Osteocyte (in vitro differentiated cells): ENCODE measurements at places on chromosomes 13 and 19.

GRCh38 chr13:93244141-93244917 is 17.7 kb downstream of the GPC6 start:
- DNase-seq = no peak

DNA sequence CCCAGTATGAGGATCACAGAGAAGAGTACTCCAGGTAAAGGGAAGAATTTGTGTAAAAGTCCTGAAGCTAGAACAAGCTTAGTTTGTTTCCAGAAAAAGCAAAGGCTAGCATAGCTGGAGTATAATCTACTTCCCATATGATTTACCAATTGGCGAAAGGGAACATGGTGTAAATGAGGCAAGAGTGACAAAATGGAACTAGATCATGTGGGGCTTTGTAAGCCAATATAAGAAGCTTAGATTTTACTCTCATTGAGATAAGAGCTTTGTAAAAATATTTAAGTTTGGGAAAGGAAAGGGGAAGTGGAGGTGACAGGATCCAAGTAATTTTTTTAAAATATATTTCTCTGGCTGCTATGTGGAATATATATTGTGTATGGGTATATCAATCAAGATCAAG is 234.9 kb downstream of the KCTD12 start:
- DNase-seq = no peak

- no peak for DNase-seq
These were observed 3.2 kb downstream of the NAPA start for GRCh38 chr19:47511681-47512080.

DNA sequence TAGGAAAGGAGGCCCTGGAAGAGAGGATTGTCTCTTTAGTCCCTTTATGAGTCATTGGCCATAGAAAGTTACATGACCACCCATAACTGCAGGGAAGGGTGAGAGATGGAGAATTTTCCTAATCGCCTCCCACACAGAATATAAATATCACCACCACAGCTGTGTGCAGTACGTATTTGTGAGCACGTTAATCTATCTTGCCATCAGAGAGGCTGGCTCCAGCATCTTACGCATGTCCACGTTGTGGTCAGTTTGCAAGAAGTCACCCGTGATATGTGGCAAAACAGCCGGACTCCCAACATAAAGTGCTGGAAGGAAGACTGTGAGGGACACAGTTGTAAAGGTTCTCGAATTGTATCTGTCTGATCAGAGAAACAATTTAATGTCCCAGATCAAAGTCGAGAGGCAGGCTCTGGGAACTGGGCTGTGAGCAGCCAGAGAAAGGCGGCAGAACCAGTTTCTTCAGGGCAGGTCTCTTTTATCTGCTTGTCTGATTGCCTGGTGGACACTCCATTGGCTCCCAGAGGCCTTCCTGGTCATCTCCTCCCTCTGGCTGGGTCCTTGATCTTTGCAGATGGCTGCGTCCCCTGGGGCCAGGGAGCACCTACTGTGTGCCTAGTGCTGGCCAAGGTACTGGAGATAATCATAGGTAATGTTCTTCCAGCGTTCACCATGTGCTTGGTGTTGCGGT is 74.9 kb downstream of the SIPA1L3 start:
- DNase-seq = no peak

- no peak for DNase-seq
These were observed 524.7 kb downstream of the GPC5 start for GRCh38 chr13:91922969-91923592.

DNA sequence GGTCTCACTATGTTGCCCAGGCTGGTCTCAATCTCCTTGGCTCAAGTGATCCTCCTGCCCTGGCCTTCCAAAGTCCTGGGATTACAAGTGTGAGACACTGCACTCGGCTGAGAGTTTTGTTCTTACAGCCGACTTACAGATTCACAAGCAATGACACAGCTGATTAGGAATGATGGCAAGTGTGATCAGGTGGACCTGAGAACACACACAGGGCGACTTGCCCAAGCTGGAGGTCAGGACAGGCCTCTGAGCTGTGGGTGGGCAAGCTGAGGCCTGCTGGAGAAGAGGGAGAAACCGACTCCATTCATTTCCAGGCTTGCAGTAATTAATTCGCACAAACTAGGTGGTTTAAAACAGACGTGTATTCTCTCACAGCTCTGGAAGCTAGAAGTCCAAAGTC is 8.1 kb upstream of the ATG4D start:
- DNase-seq = no peak

GRCh38 chr13:109204252-109204651 is 574.8 kb downstream of the MYO16 start:
- DNase-seq = no peak

DNA sequence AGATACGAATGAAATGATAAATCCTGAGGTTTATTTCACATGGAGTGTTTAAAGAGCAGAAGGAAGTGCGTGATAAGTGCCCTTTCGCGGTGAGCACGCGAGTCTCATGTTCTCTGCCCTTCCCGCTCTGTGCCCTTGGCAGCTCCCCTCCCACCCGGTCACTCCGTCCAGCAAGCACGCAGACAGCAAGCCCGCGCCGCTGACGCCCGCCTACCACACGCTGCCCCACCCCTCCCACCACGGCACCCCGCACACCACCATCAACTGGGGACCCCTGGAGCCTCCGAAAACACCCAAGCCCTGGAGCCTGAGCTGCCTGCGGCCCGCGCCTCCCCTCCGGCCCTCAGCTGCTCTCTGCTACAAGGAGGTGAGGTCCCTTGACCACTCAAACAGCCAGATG is 37.4 kb upstream of the TEX29 start:
- DNase-seq = peak; percentile 79

- no peak for DNase-seq
These were observed 173.6 kb downstream of the NALCN start for GRCh38 chr13:101242720-101243119.

- DNase-seq = no peak
These were observed 102.0 kb downstream of the ZNF429 start for GRCh38 chr19:21607449-21607848.

- DNase-seq = no peak
These were observed 9.4 kb downstream of the PCDH20 start for GRCh38 chr13:61406275-61406674.

- no peak for DNase-seq
These were observed 57.3 kb downstream of the IFT88 start for GRCh38 chr13:20624213-20624612.

DNA sequence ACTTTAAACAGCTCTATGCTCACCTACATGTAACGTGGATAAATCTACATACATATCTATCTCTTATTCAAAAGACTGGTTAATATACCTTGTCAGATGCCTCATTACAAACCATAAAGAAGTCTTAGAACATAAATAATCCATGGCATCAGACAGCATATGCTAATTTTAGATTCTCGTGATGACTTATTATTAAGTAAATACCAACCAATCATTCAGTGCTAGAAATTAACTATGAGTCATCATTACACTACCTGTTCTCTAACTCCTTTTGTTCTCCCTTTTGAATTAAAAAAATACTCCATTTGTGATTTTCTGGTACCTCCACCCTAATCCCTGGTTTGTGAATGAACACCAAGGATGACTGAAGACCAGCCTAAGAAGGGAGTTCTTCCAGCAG is 754.3 kb upstream of the ARGLU1 start:
- DNase-seq = no peak

DNA sequence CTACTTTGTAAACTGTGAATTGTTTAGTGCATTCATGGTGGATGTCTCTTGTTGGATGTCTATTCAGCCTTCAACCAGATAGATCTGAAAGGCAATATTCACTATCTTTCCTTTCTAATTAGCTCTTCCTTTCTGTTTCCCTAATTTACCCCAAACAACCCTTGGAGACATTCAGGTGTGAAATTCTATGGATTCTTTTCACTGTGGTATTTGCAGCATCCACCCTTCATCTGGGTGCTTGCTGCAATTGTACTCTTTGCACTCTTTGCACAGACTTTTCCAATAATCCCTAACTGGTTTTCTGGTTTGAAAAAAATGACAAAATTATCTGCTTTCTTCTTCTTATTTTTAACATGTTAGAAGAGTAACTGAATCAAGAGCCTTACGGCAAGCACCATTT is 56.5 kb downstream of the KL start:
- DNase-seq = no peak

- no peak for DNase-seq
These were observed 4.8 kb upstream of the ZNF253 start for GRCh38 chr19:19860756-19861390.

- no peak for DNase-seq
These were observed 3.6 kb upstream of the DNAJC15 start for GRCh38 chr13:43019811-43020210.

GRCh38 chr19:15252398-15253018 is 20.3 kb upstream of the EPHX3 start:
- no peak for DNase-seq

DNA sequence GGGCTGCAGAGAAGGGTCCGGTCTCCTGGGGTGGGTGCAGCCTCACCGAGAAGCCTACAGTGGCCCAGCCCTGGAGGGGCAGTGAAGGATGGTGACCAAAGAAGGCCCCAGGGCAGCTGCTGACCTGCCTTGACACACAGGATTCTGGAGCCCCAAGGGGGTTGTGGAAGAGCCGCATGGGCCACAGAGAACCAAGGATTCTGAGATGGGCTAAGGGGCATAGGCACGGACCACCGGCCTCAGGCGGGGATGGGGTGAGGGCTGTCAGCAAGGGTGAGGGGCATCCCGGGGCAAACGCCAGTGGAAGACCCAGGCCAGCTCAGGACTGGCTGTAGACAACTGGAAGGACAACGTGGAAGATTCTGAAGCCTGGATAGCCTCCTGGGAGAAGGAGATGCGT is 151.6 kb downstream of the TEX29 start:
- peak; percentile 82 for DNase-seq

DNA sequence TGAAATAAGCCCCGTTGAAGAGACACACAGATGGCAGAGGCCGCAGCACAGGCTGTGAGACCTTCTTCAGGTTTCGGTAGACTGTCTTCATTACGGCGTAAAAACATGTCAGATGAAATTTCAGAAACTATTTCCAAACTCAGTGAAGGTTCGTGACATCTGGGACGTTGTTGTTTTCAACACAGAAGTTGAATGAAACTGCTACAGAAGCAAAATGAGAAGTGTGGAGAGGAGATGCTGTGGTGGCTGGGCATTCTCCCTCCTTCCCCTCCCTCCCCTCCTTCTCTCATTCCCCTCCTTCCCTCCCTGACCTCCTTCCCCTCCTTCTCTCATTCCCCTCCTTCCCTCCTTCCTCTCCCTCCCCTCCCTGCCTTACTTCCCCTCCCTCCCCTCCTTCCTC is 113.6 kb downstream of the ATP11A start:
- DNase-seq = no peak

GRCh38 chr19:51693260-51693659 is at the start of gene SPACA6:
SPACA6 (plus strand) TSS chr19:51693330; CDS start chr19:51693527, 197 bp downstream.
- peak; percentile 78 for DNase-seq

- no peak for DNase-seq
These were observed 73.5 kb downstream of the CAB39L start for GRCh38 chr13:49370371-49370770.

- no peak for DNase-seq
These were observed 126.8 kb upstream of the SPATA13 start for GRCh38 chr13:24033527-24034302.

GRCh38 chr13:24381541-24382265 is 72.3 kb downstream of the C1QTNF9 start:
- no peak for DNase-seq
